ENCODE measurements at places on chromosomes 13 and 19.
A peak's percentile ranks its signal among the peaks of the same experiment; 100 is the strongest.

- peak; percentile 22 for DNase-seq
These were observed 19.0 kb downstream of the MAN2B1 start for GRCh38 chr19:12647490-12648071.

GRCh38 chr13:102598061-102598460 is 1.3 kb downstream of the TPP2 start:
- no peak for DNase-seq

DNA sequence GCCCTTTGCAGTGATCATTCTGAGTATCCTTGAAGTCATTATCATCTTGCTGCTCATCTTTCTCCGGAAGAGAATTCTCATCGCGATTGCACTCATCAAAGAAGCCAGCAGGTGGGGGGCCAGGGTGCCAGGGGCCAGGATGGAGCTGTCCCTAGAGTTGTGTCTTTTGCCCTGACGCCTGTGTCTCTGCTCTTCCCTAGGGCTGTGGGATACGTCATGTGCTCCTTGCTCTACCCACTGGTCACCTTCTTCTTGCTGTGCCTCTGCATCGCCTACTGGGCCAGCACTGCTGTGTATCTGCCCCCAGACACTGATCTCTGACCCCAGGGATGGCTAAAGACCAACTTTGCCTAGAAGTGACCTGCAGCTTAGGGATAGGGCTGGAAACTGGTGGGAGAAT is 9.6 kb downstream of the SLC44A2 start:
- DNase-seq = no peak

- no peak for DNase-seq
These were observed 1.4 kb downstream of the HNRNPUL1 start for GRCh38 chr19:41265395-41266153.

- no peak for DNase-seq
These were observed 15.0 kb downstream of the LIPE start for GRCh38 chr19:42412227-42412626.

GRCh38 chr19:18401580-18402112 is 4.2 kb upstream of the LRRC25 start:
- peak; percentile 90 for DNase-seq

DNA sequence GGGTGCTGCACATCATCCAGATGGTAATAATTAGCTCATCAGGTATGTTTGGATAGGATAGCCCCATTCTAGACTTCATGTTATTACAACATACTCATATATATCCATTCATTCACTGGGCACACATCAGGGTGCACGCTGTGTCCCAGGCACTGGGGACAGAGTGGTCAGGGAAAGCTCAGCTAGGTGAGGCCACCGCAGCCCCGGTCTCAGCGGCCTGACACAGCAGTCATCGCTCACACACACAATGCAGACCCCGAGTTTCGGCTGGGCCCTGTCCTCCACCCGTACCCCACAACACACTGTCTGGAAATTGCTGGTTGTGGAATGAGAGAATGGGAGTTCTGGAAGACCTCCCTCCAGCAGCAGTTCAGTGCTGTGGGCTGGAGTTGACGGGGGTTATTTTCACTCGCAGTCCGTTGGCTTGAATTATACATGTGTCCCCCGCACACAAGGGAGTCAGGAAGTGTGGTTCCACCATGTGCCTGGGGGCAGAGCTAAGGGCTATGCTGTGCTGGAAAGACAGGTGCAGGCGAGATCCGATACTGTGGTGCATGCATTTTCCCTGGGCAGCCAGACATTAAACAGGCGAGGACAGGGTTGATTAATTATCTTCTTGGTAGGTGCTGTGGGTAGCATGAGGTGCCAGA is 257.6 kb downstream of the TEX29 start:
- DNase-seq = no peak

DNA sequence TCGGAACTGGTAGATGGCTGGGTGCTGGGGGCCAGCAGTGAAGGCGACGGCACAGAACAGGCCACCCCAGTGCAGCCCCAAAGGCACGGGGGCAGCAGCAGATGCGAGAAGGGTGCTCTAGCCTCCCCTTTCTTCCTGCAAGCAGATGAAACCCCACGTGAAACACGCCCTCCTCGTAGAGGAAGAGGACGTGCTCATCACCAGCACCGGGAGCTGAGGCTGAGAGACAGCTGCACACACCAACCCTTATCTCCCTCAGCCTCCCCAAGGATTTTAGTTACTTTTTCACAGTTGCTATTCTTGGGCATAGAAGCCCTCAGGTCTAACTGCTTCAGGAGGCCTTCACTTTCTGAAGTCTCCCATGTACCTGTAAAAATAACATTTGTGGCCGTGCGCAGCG is 11.9 kb downstream of the ZNF787 start:
- DNase-seq = no peak

- DNase-seq = no peak
These were observed 36.7 kb upstream of the C13orf46 start for GRCh38 chr13:114010401-114011101.

GRCh38 chr19:43607238-43608205 is 4.4 kb upstream of the SRRM5 start:
- no peak for DNase-seq

GRCh38 chr13:98686270-98686669 is 66.2 kb downstream of the SLC15A1 start:
- DNase-seq = no peak

DNA sequence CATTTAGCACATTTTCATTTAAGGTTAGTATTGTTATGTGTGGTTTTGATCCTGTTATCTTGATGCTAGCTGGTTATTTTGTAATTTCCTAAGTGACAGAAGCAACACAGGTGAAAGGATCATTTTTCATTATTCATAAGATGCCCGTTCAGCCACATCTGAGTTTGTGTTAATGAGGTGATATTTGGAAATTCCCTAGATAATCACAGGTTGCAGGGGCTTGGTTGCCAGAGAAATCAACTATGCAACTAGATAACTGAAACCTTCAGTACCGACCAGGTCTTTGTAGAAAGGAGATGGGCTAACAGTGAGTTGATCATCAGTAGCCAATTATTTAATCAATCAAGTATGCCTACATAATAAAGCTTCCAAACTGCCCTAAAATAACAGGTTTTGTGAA is 121.3 kb upstream of the UFM1 start:
- DNase-seq = no peak

GRCh38 chr19:49536921-49537462 is 9.2 kb downstream of the RCN3 start:
- no peak for DNase-seq

- DNase-seq = no peak
These were observed 2.2 kb downstream of the GNA11 start for GRCh38 chr19:3096267-3096901.

DNA sequence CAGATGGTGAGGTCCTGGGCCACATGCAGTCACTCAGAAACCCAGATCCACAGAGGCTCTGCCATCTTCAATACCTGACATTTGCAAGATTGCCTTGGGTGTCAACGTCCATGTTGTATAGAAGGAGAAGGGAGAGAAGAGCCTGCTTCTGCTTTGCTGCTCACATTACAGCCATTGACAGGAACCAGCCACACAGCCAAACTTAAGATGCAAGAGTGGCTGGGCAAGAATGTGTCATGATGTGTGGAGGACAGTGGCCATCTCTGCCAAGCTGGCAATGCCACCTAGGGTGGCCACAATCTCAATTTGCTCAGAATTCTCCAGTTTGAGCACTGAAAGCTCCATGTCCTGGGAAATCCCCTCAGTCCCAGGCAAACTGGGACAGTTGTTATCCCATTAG is 25.9 kb upstream of the SERPINE3 start:
- no peak for DNase-seq

- peak; percentile 40 for DNase-seq
These were observed at the start of gene RASGRP4 for GRCh38 chr19:38425810-38426466. Gene RASGRP4, minus strand, starts transcription at chr19:38426219. Its CDS starts 128 bp downstream, at chr19:38426091.

GRCh38 chr13:51329606-51330005 is 9.9 kb upstream of the SERPINE3 start:
- DNase-seq = peak; percentile 28

GRCh38 chr19:5293612-5294378 is 46.8 kb downstream of the PTPRS start:
- no peak for DNase-seq

DNA sequence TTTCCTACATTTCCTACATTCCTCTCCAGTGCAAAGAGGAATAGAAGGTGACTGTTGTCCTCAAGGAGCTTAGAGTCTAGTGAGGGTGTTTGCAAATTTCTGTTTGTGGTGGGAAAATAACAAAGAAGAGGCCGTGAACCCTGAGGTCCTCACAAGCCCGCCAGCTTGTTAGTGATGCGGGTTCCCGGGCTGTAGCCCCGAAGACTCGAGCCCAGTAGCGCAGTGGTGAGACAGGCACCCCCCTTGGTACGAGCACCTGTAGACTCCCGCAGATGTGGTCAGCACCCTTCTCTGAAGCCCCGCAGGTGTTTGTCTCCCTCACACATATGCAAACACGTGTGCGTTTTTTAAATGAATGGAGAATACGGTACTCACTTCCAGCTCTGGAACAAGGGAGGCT is 26.5 kb upstream of the SPACA7 start:
- DNase-seq = no peak

DNA sequence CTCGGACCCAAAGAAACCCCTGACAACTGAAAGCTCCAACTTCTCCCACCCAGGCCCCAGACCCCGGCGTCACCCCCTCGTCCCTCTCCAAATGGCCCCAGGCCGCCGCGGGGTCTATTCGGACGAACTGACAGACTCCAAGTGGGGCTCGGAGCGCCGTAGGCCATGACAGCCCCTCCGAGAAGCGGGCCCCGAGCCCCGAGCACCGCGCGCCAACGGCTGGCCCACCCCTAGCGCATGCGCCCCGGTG is 360 bp downstream of the DDX39A start:
- DNase-seq = peak; percentile 61

DNA sequence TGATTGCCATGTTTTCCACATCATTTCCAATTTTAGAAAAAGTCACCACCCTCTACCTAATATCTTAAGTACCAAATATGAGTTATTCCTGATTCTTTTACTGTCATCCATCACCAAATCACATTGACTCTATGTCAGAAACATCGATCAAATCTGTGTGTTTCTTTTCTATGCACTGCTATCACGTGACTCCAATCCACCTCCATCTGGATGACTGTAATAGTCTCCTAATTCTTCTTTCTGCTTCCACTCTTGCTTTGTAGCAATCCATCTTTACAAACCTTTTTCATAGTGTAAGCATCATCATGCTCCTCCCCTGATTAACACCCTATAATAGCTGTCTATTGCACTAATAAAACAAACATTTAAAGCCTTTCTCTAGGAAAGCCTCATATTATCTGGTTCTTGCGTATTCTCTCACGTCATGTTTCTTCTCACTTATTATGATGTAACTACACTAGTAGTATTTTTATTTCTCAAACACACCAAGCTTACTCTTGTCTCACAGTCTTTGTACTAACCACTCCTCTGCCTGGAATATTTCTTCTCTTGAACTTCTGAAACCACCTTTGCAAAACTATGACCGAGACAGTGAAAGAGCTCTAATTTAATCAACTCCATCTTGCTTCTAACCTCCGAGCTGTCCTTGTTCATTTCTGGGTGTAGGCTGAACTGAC is 10.7 kb upstream of the FPR3 start:
- DNase-seq = no peak

DNA sequence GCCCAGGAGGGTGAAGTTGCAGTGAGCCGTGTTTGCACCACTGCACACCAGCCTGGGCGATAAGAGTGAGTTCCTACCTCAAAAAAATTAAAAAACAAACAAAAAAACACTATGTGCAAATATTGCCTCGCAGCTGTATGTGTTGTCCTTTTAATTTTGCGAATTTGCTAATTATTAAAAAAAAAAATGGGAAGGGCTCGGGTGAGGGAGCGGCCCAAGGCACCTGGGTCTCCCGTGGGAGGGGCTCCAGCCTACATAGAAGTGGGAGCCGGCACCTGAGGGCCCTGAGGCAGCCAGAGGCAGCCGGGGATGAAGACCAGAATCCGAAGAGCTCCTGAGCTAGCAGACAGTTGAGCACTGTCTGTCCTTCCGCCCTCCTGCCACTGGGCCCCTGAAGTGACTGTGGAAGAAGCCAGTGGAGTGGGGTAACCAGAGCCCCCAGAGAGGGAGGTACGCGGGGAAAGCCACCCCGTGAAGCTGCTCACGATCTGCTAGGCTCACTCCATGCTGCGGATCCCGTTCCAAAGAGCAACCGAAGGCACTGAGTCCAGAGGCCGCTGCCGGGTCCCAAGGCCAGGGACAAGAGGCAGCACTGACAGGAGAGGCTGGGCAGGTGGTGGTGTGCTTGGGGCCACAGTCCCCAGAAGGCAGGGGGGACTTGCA is 6.5 kb downstream of the IZUMO4 start:
- DNase-seq = no peak

- DNase-seq = peak; percentile 87
These were observed 10.5 kb upstream of the B3GNT3 start for GRCh38 chr19:17784201-17785008.

GRCh38 chr13:35675651-35676050 is 199.2 kb upstream of the MAB21L1 start:
- DNase-seq = no peak

DNA sequence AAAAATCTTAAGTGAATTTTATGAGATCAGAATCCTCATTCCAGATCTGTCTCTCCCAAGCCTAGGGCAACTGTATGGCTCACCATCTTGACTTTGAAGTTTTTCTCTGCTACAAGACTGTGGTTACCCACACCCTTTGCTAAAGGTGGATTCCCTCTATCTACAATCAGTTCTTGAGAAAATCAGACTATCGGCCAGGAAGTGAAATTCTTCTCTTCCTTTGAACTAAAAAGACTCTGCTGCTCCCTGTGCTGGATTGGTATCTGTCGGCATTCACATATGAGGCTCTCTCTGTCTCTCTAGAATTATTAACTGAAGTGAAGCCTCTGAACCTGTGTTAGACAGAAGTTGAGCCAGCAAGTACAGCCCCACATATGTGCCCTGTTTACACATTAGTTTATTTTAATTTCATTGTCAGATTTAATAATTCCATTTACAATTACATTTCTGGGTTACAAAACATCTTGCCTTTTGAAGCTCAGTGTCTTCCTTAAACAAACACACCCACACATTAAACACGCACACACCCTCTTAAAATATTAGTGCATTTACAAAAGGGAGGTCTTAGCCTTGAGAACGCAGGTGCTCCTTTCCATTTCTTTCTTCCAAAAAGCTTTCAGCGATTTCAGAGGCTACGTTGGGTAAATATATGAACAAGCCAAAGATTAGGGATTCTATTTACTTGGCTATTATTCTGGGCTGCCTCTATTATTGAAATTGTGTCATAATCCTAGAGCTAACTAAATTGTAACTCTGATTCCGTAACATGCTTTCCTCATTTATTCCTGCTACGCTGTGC is 145.7 kb downstream of the MIPEP start:
- DNase-seq = no peak

GRCh38 chr13:61252213-61252612 is 163.4 kb downstream of the PCDH20 start:
- no peak for DNase-seq

- DNase-seq = no peak
These were observed 772 bp downstream of the FAM174C start for GRCh38 chr19:1275976-1276627.

DNA sequence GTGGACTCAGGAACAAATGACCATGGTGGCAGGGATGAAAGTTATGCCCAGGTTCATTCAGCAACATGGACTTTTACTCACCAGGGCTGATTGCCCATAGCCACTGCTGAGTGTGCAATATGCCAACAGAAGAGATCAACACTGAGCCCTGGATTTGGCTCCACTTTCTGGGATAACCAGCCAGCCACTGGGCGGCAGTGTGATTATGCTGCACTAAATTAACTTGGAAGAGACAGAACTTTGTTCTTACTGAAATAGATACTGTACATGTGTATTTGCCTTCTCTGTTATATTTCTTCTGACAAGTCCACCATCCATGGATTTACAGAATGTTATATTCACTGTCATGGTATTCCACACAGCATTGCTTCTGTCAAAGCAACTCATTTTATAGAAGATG is 257.4 kb downstream of the TDRD3 start:
- DNase-seq = no peak

GRCh38 chr13:43303033-43303729 is 279.8 kb downstream of the DNAJC15 start:
- no peak for DNase-seq

All from inflammatory macrophage treated with lipopolysaccharide for 1 hour (primary cell).